OCI-LY7 (cell line): ENCODE measurements at places on chromosomes 6 and 20.

DNA sequence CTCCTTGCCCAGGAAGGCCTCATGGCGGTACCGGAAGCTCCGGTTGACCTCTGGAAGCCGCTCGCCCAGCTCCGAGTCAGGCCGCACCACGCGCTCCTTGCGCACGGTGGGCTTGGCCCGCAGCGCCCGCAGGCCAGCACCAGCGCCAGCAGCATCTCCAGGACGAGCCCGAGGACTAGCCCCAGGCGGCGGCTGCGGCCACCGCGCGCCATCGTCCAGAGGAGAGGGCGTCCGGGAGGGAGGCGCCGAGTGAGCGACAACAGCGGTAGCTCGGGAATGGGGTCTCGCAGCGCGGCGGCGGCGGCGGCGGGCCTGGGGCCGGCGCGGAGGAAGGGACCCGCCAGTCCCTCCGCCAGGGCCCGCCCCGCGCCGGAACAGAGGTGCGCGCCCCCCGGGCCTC lies 27.6 kb upstream of the CGA start:
- DNase-seq = no peak

DNA sequence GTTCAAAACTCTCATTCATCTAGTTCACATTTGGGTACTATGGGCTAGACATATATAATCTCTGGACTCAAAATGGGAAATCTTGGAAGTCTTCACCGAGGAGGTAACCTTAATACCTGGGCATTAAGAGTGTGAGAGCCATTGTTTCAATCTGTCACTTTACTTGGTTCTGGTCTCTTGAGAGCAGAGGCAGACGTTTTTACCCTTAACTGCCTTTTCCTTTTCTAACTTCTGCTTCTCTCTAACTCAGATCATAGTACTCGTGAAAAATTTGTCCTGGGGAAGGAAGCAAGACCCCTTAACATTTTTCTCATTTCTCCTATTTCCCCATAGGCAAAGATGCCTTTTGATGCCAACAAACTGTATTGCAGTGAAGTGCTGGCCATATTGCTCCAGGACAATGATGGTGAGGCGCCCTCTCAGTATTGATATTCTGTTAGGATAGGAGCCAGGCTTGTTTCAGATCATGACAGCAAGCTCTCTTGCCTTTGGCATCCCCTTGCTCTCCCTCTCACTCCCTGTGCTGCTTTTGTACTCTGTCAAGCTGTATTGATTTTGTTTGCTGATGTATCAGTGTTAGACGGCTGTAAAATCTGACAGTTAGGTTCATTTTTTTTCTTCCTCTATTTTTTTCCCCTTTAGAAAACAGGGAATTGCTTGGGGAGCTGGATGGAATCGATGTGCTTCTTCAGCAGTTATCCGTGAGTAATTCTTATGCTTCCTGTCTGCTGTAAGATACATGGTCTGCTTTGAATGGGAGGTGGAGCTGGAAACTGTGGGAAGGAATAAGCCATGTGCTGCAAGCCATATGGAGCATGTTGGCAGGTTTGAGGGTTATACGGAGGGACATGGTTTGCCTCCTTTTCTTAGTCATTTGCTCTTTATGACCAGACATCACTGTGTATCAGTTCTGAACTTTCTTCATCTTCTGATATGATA lies 83.5 kb downstream of the CTNNBL1 start:
- no peak for DNase-seq

DNA sequence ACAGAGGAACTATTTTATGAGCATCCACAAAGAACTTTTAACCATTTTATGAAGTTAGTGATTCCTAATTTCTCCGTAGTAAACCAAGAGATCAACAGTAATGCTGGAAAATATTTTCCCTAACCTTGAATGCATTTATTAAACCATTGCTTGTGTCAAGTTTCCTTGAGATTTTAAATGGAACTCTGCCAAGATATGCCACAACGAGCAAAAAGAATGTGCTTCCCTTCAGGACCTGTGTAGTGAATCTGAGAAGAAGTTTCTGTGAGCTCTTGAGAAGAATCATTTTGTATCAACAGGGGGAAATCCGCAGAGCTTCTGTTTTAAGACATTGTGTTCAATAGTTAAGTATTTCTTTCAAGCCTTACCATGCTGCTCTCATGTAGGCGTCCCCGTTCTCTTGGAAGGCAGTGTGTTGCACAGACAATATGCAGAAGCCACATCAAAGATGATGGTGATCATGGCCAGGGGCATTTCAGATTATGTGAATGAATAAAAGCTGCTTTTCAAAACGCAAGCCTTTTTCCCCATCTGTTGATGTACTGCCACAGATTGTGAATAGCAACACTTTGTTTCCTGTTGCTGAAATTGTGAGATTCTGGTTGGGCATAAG lies 439.8 kb downstream of the BMP2 start:
- no peak for DNase-seq

DNA sequence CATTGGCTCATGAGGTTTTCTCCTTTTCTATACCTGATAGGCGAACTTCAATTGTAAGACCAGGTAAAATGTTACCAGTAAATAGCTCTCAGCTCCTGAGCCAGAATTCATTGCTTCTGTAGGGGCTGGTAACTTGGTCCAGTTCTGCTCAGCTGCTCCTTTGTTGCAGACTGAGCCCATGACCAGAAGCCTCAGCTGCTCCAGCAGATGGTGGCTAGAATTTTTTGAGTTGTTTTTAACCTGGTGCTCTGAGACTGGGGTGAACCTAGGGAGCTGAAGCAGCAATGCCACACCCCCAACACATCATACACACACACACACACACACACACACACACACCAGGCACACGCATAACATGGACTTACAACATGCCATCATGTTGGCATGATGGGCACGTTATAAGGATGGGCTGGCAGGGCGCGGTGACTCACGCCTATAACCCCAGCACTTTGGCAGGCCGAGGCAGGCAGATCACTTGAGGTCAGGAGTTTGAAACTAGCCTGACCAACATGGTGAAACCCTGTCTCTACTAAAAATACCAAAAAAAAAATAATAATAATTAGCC lies 103.1 kb downstream of the QRSL1 start:
- no peak for DNase-seq

DNA sequence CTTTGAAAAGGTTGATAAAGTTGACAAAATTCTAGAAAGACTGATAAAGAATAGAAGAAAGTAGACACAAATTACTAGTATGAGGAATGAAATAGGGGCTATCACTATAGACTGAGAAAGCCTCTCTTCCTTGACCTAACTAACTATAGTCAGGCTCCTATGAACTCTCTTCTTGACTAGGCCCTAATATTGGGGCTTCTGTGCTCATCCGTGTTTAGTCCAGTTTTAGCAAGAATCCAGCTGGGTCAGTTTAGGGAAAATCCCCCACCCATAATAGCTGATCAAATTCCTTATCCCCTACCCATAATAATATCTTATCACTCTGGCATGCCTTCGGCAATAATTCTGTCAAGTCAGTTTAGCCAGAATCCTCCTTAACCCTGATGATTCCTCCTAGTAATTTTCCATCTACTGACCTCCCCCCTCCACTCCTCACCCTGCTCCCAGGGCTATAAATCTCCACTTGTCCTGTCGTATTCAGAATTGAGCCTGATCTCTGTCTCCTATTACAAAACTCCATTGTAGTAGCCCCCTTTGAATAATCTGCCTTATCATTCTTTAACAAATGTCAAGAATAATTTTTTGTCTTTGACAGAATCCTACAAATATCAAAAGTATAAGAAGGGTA lies 138.1 kb downstream of the TFAP2A start:
- DNase-seq = no peak

- no peak for DNase-seq
These were observed 21.2 kb downstream of the TGM2 start for GRCh38 chr20:38143646-38144554.

- no peak for DNase-seq
These were observed 61.6 kb downstream of the PREX1 start for GRCh38 chr20:48766205-48766604.

GRCh38 chr20:34472246-34472925 lies 43.8 kb upstream of the DYNLRB1 start:
- no peak for DNase-seq

GRCh38 chr20:3461211-3461771 lies 9.5 kb upstream of the ATRN start:
- DNase-seq = no peak

GRCh38 chr6:20377623-20378265 lies 23.9 kb upstream of the E2F3 start:
- DNase-seq = peak; percentile 17

GRCh38 chr6:149960488-149960887 lies 3.3 kb upstream of the ULBP1 start:
- no peak for DNase-seq

DNA sequence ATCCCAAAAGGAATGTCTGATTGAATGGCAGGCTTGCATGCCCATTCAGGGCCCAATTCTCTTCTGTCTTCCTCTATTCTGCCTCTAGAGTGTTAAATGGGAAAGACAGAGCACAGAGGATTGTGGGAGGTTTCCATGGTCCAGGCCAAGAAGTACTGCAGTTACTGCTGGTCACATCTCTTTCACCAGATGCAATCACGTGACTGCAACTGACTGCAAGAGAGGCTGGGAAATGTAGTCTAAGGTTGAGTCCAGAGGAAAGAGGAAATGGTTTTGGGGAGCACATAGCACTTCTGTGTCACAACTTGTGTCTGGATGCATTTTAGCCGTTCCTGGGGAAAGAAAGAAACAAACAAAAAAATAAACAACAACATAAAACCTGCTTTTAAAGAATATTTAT lies 336.4 kb upstream of the BTBD3 start:
- DNase-seq = no peak

DNA sequence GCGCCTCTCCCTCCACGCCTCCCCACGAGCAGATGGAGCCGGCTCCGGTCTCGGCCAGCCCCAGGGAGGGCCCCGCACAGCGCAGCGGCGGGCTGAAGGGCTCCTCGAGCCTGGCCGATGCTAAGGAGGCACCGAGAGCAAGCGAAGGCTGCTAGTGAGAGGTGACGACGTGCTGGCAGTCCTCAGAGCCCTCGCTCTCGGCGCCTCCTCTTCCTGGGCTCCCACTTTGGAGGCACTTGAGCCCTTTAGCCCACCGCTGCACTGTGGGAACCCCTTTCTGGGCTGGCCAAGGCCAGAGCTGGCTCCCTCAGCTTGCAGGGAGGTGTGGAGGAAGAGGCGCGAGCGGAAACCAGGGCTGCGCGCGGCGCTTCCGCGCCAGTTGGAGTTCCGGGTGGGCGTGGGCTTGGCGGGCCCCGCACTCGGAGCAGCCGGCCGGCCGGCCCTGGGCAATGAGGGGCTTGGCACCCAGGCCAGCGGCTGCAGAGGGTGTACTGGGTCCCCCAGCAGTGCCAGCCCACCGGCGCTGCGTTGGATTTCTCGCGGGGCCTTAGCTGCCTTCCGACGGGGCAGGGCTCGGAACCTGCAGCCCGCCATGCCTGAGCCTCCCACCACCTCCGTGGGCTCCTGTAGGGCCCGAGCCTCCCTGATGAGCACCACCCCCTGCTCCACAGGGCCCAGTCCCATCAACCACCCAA lies 2.5 kb upstream of the TMEM14C start:
- no peak for DNase-seq

GRCh38 chr20:9243986-9244385 lies 175.1 kb downstream of the PLCB4 start:
- no peak for DNase-seq

GRCh38 chr6:5729080-5729434 lies 277.7 kb downstream of the NRN1 start:
- DNase-seq = peak; percentile 4

DNA sequence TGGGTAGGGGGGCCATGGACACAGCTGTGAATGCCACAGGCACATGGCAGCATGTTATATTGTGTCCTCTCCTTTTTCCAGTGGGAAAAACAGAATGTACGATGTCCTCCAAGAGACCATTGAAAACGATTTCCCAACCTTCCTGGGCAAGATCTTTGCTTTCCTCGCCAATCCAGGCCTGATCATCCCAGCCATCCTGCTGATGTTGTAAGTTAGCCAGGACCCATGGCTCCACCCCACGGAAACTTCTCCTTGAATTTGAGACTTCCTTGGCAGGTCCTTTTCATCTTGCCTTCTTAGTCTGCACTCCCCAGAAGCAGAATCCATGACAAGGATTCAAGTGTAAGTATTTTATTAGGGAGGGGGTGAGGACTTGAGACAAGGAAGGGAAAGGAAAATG lies 28.2 kb upstream of the NOP56 start:
- no peak for DNase-seq

DNA sequence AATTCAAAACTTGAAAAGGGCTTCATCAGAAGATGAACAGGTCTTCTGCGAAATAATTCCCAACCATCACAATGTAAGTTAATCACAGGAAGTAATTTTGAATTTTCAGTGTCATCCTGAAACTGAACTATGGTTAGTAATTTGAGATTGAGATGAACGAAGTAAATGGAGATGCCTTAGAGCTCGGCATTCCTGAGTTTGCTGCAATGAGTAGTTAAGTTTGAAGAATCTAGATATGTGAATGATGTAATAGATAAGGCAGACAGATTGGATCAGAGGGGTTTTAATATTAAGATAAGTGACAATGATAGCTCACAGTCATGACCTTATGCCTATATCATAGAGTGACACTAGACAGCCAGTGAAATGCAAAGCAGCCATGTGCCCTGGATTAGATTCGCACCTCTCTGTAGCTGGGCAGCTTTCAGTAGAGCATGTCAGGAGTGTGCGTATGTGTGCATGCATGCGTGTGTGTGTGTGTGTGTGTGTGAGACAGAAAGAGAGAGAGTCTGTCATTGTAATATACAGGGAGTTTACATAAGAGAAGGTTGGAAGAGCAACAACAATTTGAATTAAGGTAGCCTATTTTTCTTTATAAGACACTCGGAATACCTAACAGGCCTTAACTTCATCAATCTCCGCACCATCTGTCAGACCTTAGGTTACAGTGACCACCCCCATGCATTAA lies 233.0 kb downstream of the GMPR start:
- no peak for DNase-seq

DNA sequence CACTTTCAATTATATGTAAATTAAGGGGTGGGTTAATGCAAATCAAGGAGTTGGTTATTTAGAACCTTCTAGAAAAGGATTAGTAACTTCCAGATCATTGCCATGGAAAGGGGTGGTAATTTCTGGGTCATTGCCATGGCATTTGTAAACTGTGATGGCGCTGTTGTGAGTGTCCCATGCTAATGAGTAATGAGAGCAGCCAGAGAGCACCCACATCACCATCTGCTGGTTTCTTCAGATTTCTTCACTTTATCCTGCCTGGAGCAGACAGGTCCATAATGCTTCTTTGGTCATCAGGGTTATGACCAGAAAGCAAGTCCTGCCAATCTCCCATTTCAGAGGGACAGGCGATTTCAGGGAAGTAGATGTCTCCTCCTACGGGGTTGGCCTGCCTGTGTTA lies 311.3 kb upstream of the CNR1 start:
- DNase-seq = no peak

DNA sequence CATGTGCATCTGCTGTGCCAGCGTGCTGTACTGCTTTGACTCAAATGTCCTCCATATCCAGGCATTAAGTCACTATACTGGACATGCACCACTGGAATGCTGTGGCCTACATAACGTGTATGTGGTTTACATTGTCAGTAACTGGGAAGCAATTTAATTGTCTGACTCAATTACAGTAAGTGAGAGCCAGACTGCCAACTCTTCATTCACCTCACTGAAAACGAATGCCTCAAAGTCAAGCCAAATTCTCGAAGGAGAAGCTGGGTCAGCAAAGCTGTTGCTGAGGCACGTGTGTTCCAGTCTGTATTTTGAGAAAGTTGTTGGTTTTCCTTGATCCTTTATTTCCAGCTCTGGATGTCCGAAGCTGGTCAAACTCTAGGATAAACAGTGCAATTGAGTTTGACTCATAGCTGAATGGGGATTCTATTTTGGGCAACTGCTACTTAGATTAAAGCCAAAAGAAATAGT lies 534.3 kb downstream of the COL12A1 start:
- no peak for DNase-seq

GRCh38 chr6:169271158-169271876 lies 17.7 kb upstream of the THBS2 start:
- DNase-seq = no peak
